Activated CD4-positive, alpha-beta T cell treated with anti-CD3 and anti-CD28 coated beads for 36 hours (primary cell): ENCODE measurements at places on chromosomes 3 and 15. TPM values are rescaled to one million over a fixed set of nuclear protein-coding genes. Genes with fewer than 3 reads are reported as not detected.
A peak's percentile ranks its signal among the peaks of the same experiment; 100 is the strongest.

DNA sequence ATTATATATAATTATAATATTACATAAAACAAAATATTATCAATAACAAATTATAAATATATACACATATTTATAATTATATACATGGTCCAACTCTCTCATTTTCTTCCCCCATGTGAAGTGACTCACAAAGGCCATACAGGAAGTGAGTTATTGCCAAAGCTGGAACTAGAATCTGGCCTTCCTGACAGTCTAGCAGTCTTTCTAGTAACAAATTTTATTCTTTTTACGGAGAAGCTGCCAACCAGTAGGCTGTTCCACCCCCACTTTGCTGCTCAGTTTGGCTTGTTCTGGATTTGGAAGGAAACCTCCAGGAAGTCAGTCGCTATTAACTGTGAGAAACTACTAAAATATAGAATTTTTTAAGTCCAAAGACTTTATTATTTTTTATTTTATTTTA is 79.6 kb downstream of the DHX36 start:
- no peak for DNase-seq

GRCh38 chr3:153768561-153769469 is 352.4 kb upstream of the ARHGEF26 start:
- peak; percentile 52 for DNase-seq

DNA sequence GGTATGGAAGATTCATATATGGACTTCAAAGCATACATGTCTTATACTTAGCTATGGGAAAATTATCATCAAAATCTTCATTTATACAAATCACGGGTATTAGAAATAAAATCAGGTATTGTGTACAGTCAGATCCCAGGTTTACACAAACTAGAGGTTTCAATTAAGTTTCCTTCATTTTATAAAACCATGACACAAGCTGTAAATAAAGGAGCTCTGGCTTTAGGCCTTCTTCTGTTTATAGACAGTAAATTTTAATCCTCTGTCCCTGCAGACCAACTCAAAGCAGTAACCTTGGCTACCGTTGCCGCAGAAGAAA is 68.8 kb upstream of the CHD2 start:
- DNase-seq, result no peak

- DNase-seq, result no peak
These were observed 126.7 kb downstream of the MTHFS start for GRCh38 chr15:79769933-79770759.

DNA sequence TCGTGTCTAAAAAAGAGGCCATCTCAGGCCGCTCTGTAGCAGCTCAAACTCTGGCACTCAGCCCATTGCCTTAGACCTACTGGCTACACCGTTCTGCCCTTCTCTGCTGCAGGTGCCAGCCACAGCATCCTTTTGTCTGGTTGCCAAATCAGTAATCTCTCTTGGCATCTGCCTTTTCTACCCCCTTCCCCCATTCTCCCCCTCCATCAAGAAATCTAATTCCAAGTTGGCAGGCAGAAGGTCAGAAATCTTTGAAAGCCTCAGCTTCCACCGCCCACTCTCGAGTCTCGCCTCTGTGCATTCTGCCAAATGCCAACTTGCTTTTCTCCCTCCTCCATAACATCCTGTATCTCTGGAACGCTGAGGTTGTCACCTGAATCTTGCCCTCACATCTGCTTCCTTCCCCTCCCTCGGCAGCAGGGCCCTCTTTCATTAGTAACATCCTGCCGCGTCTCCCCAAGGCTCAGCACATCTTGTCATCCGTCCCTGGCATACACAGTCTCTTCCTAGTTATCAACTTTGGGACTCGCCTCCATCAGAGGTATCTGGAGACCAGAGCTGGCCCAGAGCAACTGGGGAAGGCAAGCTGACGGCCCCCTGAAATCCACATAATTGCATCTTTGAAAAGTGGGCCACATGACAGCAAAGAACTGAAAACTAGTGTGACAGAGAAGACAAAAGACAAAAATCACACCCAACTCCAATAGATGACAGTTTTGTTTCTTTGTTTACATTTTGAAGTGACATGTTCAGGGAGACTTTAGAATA is 312.0 kb upstream of the CCDC54 start:
- DNase-seq, result peak; percentile 23

- DNase-seq, result no peak
These were observed 46.0 kb downstream of the CCNL1 start for GRCh38 chr3:157113832-157114505.

GRCh38 chr3:20589275-20589674 is 403.3 kb upstream of the SGO1 start:
- DNase-seq, result no peak

- no peak for DNase-seq
These were observed 48.0 kb downstream of the RASGRP1 start for GRCh38 chr15:38516626-38517025.

GRCh38 chr3:194272861-194273742 is 78.0 kb downstream of the CPN2 start:
- no peak for DNase-seq

- DNase-seq, result no peak
These were observed 152.0 kb downstream of the KLHL25 start for GRCh38 chr15:85642693-85643066.

- DNase-seq, result no peak
These were observed 93.9 kb downstream of the ECT2 start for GRCh38 chr3:172844428-172844827.

- DNase-seq, result no peak
These were observed 256.7 kb upstream of the SATB1 start for GRCh38 chr3:18681818-18682345.

- no peak for DNase-seq
These were observed 10.5 kb downstream of the MYRIP start for GRCh38 chr3:39819899-39820298.

DNA sequence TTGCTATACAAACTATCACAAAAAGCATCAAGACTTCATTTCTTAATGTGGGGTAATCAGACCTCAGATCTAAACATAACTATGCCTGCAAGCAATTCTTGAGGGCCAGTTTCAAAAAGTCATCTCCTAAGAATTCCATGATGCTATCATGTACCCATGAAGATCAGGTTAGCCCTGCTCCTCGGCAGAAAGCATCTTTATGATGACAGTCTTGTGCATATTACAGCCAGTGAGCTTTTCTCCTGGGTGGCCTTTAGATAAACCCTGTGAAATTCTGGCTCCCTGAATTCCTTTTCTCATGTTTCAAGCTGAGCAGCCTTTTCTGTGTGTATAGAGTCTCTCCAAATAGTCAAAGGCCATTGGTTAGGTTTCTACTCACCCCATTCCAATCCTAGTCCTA is 201.9 kb upstream of the MCTP2 start:
- DNase-seq, result no peak

GRCh38 chr15:100133001-100133400 is 208.8 kb downstream of the ADAMTS17 start:
- DNase-seq, result peak; percentile 11

DNA sequence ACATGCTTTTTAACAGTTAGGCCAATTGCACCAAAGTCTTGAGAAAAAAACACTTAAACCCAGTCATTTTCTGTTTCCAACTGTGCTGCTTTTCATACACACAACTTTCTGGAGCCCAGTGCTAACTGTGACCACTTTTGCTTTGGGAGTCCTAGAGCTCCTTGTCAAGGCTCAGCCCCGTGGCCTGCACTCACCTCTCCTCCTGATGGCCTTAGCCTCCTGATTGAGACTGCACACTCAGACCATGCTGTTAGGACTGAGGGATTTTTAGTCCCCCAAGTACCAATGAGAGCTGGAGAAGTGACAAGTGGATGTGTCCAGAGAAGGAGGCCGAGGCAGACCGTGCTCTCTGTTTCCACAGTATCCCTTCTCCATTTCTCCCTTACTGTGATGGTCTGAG is 15.2 kb upstream of the RARRES1 start:
- no peak for DNase-seq

- no peak for DNase-seq
These were observed 54.5 kb upstream of the ABHD10 start for GRCh38 chr3:111924283-111924682.

DNA sequence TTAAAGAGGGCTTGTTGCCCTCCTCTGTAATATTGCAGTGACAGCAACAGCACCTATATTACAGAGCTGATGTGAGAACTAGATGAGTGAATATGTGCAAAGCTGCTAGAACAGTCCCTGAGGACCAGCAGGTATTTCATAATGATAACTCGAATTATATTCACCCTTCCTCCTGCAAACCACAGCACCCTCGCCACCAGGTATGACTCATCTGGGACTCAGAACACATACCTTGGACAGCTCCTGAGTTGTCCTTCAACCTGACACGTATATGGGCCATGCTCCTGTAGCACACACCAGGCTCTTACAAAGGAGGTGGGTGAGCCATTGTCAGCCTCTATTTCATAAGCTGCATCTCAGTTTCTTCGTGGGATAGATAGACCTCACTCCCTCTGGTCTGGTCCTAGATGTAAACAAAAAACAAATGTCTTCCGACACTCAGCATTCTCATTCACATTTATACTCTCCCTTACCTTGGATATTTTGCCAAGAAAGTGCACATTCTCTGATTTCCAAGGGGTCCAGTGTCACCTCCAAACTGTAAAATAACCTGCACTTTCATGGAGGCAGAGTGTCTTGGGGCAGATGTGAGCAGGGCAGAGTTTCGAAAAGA is 124.5 kb downstream of the TLE3 start:
- peak; percentile 69 for DNase-seq

GRCh38 chr3:108661699-108662098 is 72.2 kb downstream of the DZIP3 start:
- DNase-seq, result no peak

GRCh38 chr3:72421126-72421525 is 427.1 kb downstream of the SHQ1 start:
- DNase-seq, result no peak

- DNase-seq, result no peak
These were observed 51.9 kb downstream of the RPLP1 start for GRCh38 chr15:69504352-69505040.

DNA sequence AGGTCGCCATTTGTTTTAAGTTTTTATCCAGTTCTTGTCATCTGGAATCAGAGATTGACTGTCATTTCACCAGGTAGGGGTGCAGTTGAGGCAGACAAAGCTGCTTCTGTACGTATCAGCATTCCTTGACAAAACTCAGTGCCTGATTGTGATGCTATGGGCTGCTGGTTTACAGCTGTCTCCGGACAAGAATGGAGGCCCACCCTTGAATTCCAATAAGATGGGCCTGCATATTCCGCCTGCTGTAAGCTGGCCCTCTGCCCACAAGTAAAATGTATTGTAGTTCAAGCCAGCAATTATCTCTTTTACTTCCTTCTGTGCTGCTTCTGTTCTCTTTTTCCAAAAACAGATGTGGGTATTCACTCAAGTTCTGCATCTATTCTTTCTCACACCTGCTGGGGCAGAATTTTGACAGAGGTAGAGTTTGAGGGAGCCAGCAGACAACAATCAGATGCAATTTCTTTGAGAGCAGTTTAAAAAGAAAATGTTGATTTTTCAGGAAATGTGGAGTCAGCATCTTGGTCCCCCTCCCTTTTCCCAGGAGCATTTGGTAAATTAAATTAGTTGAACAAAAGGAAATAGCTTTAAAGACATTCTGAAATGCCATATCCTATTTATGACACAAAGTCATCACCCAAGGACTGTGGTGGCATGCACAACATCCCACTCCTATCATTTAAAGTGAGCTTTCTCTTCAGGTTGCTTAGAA is 53.5 kb downstream of the IQCH start:
- no peak for DNase-seq

- no peak for DNase-seq
These were observed 34.5 kb downstream of the MAGI1 start for GRCh38 chr3:66004244-66004643.

Gene SAMD7
- total RNA-seq, result not detected

Gene SPINK8
- not detected for total RNA-seq

Gene C3orf85
- total RNA-seq, result not detected

Gene PROK2
- total RNA-seq, result 0.32 TPM

Gene TM4SF18
- total RNA-seq, result not detected

Gene SPATA16
- not detected for total RNA-seq

Gene GOLGA6D
- not detected for total RNA-seq

Gene TRH
- total RNA-seq, result not detected

Gene C3orf20
- total RNA-seq, result not detected
